ENCODE measurements at places on chromosomes 1 and 21.

- no peak for DNase-seq
These were observed 32.0 kb downstream of the CCSAP start for GRCh38 chr1:229310833-229311232.

- no peak for DNase-seq
These were observed 2110.3 kb downstream of the NCAM2 start for GRCh38 chr21:23108533-23108932.

DNA sequence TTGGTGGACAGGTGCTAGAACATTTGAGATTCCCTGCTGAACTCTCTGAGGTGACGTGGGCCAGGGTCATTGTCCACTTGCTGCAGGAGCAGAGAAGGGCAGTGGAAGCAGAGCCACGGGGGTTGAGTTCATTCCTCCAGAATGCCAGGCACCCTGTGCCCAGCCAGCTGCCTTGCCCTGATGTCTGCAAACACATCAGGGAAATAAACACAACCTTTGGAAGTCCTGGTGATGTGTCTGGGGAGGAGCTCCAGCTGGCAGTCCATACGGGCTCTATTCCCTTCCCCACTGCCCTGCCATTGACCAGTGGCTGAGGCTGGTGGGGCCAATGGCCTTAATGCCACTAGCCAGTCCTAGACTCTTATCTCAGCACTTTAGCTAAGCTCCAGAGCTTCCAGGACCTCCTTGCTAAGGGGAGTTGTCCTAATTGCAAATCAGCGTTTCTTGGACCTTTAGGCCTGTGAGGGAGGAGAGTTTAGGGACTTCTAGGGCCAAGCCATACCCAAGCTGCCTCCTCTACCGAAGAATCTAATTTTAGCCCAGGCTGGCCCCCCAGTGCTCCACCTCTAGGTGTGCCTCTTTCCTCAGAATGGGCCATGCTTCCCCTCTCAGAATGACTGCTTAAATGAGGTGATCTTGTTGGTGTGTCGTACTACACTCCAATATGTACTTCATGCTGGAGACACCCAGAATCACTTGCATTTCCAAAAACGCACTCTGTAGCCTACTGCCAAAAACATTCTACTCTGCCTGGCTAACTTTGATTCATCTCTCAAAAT lies 25.9 kb upstream of the MFSD2A start:
- no peak for DNase-seq

GRCh38 chr21:36945496-36946138 lies 20.9 kb downstream of the HLCS start:
- no peak for DNase-seq

DNA sequence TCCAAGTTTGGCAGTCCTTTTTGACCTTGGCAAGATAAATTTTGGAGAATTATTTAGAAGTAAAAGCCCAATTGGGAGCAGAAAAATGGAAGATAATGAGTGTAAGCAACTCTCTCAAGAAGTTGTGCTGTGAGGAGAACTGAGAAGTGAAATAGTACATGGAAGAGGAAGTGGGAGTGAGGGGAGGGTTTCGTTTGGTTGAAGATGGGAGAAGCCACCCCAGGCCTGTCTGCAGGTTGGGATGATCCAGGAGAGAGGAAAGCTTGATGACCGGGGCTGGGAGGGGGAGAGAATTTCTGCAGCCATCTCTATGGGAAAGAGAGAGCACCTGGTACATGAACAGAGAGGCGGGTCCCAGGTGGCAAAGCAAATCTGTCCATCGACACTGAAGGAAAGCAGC lies 8.6 kb upstream of the RCAN1 start:
- no peak for DNase-seq

DNA sequence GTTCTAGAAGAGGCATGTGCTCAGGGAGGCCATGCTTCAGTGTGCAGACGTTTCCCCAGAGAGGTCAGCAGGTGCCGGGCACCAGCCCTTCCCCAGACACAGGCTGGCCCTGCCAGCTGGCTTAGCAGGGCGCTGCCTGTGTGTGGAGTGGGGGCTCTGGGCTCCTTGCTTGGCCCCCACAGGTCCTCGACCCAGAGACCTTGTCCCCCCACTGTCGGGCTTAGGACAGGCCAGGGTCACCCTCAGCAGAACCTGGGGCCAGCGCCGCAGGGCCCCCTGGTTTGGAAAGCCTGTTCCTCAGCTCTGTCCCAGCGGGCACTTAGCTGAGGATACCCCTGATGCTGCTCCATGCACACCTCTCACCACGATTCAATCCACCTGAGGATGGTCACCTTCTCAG lies 172.3 kb upstream of the ARHGEF16 start:
- DNase-seq = no peak

GRCh38 chr1:109821221-109821669 lies 57.5 kb upstream of the EPS8L3 start:
- no peak for DNase-seq

GRCh38 chr1:18142969-18143368 lies 35.4 kb downstream of the IGSF21 start:
- DNase-seq = no peak

- DNase-seq = no peak
These were observed 9.4 kb downstream of the KIRREL1 start for GRCh38 chr1:158002631-158003405.

DNA sequence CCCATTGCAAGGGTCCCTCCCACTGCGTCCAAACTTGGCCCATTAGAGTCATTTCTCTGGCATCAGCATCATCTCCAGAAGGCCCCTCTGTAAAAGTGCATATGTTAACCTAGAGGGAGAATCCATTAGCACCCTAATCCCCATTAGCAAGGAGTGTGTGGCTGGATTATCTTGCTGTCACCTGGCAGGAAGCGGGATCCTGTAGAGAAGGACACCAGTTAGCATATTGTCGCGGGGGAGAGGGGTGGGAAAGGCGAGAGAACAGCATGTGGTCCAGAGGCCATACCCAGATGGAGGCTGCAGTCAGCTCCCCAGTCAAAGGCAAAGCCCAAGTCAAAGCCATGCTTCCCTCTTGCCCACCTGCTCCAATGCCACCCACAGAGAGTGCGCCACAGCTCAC lies 64.0 kb downstream of the OLIG1 start:
- no peak for DNase-seq

GRCh38 chr1:98668733-98669132 lies 7.2 kb downstream of the SNX7 start:
- no peak for DNase-seq

- DNase-seq = no peak
These were observed 46.8 kb downstream of the COL18A1 start for GRCh38 chr21:45451771-45452182.

DNA sequence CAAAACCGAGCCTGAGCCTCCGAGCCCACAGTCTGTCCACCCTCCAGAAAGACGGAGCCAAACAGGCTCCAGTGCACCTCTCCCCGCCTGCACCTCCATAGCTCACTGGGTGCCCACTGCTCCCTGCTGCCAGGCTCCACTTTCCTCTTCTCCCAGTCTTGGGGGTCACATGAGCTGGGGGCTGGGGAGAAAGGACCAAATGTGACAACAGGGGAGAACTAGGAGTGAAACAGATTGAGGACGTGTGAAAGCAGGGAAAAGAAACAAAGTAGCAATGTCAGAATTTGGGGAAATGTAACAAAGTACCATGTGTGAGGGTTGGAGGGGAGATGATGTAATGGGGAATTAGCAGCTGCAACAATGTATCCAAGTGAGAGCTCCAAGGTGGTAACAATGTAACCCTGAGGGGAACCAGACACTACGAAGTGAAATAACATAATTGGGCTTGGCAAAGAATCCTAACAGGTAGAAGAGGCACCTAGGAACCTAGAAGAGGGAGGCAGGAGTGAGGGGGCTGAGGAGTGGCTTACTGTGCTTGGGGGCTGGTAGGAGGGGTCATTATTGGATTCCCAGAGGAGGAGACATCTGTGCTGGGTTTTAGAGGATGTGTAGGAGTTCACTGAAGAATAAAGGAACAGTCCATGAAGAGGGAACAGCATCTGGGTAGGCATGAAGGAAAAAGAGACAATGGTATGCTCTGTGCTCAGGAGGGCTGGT lies 12.5 kb downstream of the SDC3 start:
- no peak for DNase-seq

DNA sequence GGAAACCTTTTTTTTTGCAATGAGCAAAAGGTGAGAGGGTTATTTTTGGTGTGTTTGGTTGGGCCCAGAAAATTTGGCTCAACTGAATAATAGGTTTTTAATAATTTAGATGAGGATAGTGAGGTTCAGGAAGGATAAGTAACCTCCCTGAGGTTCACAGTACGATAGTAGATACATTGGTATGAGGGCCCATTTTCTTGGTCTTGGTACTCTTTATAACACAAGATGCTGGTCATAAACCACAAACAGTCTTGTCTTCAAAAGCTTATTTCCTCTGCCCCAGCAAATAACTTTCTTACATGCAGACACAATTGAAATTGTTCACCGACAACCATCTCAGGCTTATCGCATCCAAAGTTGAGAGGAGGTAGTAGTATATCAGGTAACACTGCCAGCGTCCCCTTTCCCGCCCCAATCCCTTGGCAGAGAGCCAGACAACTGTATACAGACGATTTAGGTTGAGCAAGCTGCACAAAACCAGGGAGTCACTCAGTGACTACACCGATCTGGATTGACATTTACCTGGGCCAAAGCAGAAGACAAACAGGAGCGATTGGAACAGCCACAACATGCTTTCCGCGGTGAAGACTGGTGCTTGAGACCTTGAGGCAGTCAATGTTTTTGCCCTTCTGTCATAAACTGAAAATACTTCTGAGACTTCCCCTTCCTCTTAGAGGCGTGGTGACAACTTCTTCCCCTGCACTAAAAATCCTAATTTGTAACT lies at the start of gene SLAMF6:
SLAMF6 (minus strand) TSS at position 634 of the 724 bp plus-strand sequence; CDS start at position 571, 63 bp downstream.
- DNase-seq = no peak

DNA sequence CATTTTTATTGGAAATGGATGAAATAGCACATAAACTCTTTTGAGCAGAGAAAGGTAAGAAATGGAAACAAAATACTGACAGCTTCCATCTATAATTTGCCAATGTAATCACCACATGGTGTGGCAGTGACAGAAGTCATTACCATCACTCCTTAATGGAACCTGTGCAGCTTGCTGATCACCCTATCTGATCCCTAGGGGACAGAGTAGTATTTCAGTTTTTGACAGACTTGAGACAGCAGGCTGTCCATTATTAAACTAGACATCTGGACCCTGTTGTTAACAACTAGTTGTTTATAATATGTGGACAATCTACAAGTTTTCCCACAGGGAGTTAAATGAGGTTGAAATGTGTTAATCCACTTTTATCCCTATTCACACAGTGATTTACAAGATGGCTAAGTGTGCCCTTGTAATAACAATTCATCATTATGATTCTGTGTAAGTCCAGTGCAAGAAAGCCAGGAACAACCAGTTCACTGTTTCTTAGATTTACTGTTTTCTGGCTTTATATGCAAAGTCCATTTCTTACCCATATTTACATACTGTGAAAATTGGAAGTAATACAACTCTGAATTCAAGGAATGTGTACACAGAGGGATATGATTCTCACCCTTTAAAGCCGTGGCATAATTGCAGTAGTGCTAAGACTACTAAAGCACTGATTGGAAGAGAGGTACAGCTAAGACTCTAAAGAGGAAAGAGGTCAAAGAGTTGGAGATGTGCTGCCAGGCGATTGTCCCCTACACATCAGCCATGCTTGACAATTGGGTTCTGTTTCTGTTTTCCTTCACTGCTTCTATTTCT lies 9.1 kb downstream of the KCNT2 start:
- DNase-seq = no peak

DNA sequence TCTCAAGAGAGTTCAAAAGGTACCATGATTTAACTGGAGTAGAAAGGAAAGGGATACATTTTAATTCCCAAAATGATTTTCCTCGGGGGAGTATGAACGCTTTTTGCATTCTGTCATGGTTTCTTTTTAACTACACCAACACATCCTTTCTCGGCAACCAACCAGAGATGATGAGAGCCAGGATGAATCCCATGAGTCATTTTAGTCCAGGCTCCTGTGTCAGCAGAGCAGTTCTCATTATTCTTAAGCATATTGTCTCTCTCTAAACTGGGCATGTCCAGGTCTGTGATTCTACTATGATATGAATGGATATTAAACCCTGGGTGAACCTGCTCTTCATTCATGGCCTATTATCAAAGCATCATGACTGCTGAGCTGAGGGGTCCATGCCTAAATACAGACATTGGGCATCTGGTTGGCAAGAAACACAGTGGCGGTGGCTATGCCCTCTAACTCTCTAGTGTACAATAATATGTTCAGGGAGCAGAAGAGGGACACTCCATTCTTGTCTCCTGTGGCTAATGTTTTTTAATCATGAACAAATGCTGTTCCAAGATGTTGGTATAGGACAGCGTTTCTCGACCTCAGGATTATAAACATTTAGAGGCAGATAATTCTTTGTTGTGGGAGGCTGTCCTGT lies 124.3 kb upstream of the ESRRG start:
- DNase-seq = no peak

All from amygdala (tissue), 56 donors.